ENCODE measurements at places on chromosomes 7 and 10.

GRCh38 chr7:138690495-138690894, 10.7 kb downstream of the SVOPL start:
- no peak overlapping the region for H3K27ac ChIP-seq
- H3K27me3 ChIP-seq, result no peaks in the 10 kb centered on the region
- no peak overlapping the region for H3K4me3 ChIP-seq
- DNase-seq, result no peak
- H3K4me1 ChIP-seq, result no peaks in the 10 kb centered on the region

DNA sequence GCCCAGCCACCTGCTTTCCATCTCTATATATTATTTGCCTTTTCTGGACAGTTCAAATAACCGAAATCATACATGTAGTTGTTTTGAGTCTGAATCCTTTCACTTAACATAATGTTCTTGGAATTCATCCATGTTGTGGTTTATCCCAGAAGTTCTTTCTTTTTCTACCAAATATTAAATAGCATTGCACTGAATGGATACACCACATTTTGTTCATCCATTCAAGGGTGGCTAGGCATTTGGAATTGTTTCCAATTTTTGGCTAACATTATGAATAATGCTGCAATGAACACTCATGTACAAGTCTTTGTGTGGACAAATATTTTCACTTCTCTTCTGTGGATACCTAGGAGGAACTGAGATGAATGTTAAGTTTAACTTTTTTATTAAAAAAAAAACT, 18.0 kb downstream of the DNAJC1 start:
- no peak overlapping the region for H3K4me3 ChIP-seq
- no peak overlapping the region for H3K27ac ChIP-seq
- H3K27me3 ChIP-seq, result no peaks in the 10 kb centered on the region
- H3K36me3 ChIP-seq, result peaks cover 5% of the 10 kb centered on the region
- DNase-seq, result no peak

GRCh38 chr7:30595436-30596013, 847 bp downstream of the GARS1 start:
- peak overlapping the region; percentile 98 for H3K4me3 ChIP-seq
- H3K27me3 ChIP-seq, result no peaks in the 10 kb centered on the region
- peaks cover 13% of the 10 kb centered on the region for H3K36me3 ChIP-seq
- H3K4me1 ChIP-seq, result peaks cover 45% of the 10 kb centered on the region
- no peak for DNase-seq

GRCh38 chr7:127478024-127478355, 85.5 kb upstream of the ZNF800 start:
- no peaks in the 10 kb centered on the region for H3K36me3 ChIP-seq
- no peak overlapping the region for H3K4me3 ChIP-seq
- peaks cover 64% of the 10 kb centered on the region for H3K27me3 ChIP-seq
- H3K4me1 ChIP-seq, result no peaks in the 10 kb centered on the region
- DNase-seq, result no peak
- H3K27ac ChIP-seq, result no peak overlapping the region

- H3K4me1 ChIP-seq, result no peaks in the 10 kb centered on the region
- H3K4me3 ChIP-seq, result no peak overlapping the region
- no peak for DNase-seq
Observed at GRCh38 chr7:30222515-30223215, 61.7 kb upstream of the ZNRF2 start.

- H3K27ac ChIP-seq, result no peak overlapping the region
- no peaks in the 10 kb centered on the region for H3K27me3 ChIP-seq
- no peak for DNase-seq
- H3K4me1 ChIP-seq, result no peaks in the 10 kb centered on the region
Observed at GRCh38 chr7:51058764-51059163, 257.8 kb downstream of the COBL start.

Measured in neural crest cell (in vitro differentiated cells).